ENCODE measurements at places on chromosomes 3 and 15.

DNA sequence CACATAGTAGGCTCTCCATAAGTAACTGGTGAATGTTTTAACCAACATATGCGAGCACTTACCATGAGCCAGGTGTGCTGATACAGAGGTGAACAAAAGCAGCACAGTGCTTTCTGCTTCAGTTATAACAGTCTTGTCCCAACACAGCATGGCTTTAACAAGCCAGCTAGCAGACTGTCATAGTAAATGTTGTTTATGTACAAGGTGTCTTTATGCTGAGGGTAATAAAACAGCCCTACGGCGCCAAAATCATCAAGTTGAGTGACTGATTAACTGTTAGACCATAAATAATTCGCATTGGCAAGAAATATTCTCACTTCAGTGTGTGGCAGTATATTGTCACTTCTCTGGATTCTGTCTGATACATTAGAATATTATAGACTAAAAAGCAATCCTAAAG, 646.0 kb upstream of the CFAP20DC start:
- no peak for DNase-seq

DNA sequence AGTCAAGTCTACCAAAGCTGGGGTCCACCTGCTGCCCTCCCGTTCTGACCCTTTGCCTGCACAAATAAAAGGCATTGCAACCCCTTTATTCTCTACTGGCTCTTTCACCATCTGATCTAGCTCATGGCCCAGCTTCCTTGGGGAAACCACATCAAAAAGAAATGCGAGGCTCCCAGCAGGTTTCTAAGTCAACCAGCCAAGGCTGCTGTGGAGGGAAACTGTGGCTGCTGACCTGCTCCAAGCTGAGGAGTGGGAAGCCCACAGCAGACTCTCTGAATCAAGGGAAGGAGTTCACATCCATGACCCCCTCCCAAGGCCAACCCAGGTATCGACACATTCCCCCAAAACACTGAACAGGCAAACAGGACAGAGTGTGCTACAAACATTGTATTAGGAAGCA, 25.2 kb upstream of the SLCO2A1 start:
- no peak for DNase-seq

DNA sequence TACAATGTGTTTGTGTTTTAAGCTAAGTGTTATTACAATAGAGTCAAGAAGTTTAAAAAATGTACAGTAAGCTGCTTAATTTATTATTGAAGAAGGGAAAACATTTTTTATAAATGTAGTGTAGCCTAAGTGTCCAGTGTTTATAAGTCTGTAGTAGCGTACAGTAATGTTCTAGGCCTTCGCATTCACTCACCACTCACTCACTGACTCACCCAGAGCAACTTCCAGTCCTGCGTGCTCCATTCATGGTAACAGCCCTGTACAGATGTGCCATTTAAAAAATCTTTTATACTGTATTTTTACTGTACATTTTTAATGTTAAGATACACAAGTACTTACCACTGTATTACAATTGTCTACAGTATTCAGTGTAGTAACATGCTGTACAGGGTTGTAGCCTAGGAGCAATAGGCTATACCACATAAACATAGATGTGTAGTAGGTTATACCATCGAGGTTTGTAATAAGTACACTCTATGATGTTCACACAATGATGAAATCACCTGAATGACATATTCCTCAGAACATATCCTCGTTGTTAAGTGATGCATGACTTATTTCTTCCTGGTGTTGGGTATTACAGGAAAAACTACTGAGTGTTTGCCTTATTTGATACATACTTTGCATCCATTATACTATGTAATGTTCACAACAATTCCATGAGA, 156.6 kb upstream of the NUDT16 start:
- no peak for DNase-seq

DNA sequence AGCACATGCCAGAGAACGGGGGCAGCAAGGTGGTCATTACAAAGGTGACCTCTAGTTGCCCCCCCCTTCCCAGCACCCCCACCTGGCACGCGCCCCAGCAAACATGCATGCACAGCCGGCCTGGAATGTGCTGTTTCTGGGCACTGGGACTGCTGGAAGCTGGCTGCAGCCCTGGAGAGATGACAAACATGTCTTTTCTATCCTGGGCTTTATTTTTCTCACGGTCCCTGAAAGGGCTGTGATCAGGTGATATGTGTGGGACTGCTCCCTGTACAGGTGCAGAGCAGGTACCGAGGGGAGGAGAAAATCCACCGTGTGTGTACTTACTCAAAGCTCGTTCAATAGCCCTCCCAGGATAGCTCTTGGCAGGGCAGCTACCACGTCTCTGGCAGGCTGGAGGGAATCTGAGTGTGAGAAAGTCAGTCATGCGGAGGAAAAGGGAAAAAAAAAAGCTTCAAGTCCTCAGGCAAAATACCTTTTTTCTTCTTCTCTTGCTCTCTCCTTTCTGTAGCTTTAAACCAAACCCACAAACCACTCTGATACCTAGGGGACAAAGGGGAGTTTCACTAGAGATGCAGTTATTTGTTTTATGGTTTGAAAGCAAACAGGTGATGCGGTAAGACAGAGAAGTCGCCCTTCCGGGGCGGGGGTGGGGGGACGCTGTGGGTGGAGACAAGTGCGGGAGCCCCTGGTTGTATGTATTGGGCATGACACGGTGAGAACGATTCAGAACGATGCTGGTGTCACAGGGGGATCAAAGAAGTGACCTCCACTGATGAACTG, 5.0 kb upstream of the HES1 start:
- DNase-seq: no peak

GRCh38 chr15:63389902-63390670, 8.4 kb upstream of the CA12 start:
- DNase-seq: no peak

DNA sequence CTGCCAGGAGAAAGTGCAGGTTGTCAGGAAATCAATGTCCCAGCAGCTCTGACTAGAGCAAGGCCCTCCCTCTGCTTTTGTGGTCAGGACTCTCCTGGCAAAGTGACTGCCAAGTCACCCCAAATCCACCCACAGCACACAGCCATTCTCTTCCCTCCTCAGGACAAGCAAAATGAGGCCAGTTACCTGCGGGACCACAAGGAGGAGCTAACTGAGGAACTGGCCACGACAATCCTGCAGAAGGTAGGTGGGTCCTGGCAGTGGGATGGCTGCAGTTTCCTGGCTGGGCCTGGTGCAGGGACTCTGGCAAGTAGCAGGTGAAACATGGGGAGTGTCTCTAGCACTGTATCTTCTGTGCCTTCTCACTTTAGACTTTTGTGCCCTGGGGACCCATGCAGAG, 142.5 kb upstream of the EIF1B start:
- DNase-seq: no peak

DNA sequence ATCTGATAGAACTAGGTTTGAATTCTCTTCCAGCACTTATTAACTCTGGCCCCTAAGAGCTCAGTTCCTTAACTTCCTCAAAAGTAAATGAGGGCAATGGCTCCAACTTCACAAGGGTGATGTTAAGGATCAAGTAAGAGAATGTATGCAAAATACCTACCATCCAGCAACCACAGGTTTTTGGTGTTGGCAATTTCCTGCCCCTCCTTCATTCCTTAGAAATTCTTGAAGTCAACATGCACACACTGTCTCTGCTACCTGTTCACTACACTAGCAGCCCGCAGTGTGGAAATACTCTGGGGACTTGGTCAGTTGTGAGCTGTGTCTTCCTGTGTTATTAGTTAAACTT, 5.0 kb downstream of the ZBED2 start:
- DNase-seq: no peak

GRCh38 chr3:98733053-98733811, 29.9 kb upstream of the ST3GAL6 start:
- DNase-seq: peak; percentile 34
